ENCODE measurements at places on chromosomes 1 and 21.

- DNase-seq, result no peak
Observed at GRCh38 chr1:94549706-94550105, 8.1 kb upstream of the F3 start.

DNA sequence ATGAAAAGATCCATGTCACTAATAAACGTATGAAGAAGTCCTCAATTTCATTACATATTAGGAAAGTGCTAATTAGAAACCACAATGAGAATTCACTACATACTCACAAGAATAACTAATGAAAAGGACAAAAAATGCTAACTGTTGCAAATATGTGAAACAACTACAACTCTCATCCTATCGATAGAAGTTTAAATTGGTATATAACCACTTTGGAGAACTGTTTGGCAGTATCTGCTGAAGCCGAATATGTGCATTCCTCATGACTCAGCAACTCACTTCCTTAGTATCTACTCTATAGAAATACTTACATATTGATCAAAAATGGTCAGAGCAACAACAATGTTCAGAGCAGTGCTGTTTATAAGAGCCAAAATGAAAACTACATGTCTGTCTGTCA is 66.8 kb downstream of the PLPPR4 start:
- DNase-seq, result no peak

DNA sequence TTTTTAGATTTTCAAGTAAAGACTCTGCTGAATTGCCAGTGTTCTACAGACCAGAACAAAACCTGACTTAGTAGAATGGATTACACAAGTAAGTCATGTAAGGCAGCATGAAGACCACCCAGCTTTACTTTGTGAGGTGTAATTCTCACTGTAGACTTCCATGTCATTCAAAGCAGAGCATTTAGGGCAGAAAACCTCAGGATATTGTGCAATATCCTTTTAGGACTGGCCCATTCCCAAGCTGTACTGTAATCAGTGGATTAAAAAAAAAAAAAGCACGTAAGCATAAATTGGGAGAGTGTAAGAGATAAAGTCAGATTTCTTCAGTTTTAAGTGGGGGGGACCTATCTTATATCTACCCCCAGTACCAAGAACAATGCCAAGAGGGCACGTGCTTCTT is 380.5 kb upstream of the PRMT6 start:
- no peak for DNase-seq

GRCh38 chr1:36597514-36597913 is 114.8 kb upstream of the CSF3R start:
- no peak for DNase-seq

DNA sequence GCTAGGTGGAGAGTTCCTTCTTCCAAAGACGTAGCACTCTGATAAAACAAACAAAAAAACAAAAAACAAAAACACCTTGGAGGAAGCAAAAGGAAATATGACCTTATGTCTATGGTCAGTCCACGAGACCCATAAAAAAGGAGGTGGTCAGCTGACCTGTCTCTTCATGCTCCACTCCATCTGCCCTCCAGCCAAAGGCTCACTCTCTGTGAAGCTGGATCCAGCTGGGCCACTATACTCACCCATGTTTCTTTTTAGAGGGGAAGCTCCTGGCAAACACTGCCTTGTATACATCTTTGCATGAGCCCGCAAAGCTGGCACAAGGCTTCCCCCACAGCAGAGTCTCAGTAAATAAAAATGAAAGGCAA is 126.1 kb upstream of the CACHD1 start:
- DNase-seq, result no peak

DNA sequence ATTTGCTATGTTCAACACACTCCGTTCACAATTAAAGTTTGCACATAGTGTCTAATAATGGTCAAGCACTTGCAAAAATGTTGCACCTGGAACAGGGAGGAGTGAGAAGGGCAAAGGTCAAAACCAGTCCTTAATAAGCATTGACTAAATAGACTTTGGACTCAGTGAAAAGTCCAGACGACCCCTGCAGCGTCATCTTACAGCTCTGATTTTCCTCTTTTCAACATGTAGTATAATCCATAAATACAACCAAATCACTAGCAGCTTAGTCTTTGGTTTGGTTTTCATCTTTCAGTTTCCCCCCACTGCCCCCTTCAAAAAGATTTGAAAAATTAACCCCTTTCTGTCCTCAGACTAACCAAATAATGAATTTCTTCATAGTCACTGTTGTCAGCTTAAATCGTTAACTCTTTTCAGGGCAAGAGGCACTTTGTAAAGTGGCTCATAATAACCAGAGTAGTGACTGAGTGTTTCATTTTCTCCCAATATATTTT is 290.3 kb downstream of the PTPRC start:
- DNase-seq, result no peak

DNA sequence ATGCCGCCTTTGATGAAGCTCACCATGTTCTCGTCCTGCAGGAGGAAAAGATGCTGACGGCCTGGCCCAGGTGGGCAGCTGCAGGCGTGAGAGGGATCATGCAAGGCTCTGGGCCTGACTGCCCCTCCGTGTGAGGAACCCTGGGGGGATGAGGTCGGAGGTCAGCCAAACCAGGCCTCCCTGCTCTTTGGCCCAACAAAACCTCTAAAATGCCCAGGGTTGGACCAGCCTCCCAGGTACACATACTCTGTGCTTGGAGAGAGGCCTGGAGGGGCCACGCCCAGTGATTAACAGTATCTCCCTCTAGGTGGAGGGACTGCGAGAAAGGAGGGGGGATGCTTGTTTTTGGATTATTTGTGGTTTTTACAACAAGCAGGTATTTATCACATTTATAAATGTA is 21.1 kb downstream of the TTC39A start:
- no peak for DNase-seq

Data from stimulated activated CD4-positive, alpha-beta T cell treated with anti-CD3 and anti-CD28 coated beads, Interleukin-12 subunit alpha, Interleukin-12 subunit beta, amount 100 ng/mL, for 24 hours (primary cell).